ENCODE measurements at places on chromosomes 5 and 9. TPM values are rescaled to one million over a fixed set of nuclear protein-coding genes. Genes with fewer than 3 reads are reported as not detected.

PELO gene
- total RNA-seq: 19.5 TPM

MOB3B gene
- 0.03 TPM for total RNA-seq

FAXDC2 gene
- 3.0 TPM for total RNA-seq

PCDHGA8 gene
- 0.08 TPM for total RNA-seq

CCDC180 gene
- 1.5 TPM for total RNA-seq

FREM1 gene
- total RNA-seq: 33.6 TPM

ZNF618 gene
- 0.06 TPM for total RNA-seq

ADAMTSL2 gene
- total RNA-seq: 1.0 TPM

ARHGEF39 gene
- total RNA-seq: 11.2 TPM

ZDHHC11 gene
- 1.4 TPM for total RNA-seq

HTR1A gene
- total RNA-seq: not detected

RETREG1 gene
- total RNA-seq: not detected

SOHLH1 gene
- 0.32 TPM for total RNA-seq

EQTN gene
- not detected for total RNA-seq

STK32A gene
- total RNA-seq: not detected

FOXD1 gene
- 0.04 TPM for total RNA-seq

PDZD2 gene
- total RNA-seq: not detected

CDO1 gene
- 5.3 TPM for total RNA-seq

FGF10 gene
- not detected for total RNA-seq

ACSL6 gene
- 2.5 TPM for total RNA-seq

AGXT2 gene
- total RNA-seq: not detected

SLC34A3 gene
- total RNA-seq: 0.38 TPM

NRARP gene
- total RNA-seq: 0.22 TPM

C9orf153 gene
- not detected for total RNA-seq

FOXD4L6 gene
- not detected for total RNA-seq

GPR151 gene
- total RNA-seq: not detected

OLFML2A gene
- total RNA-seq: not detected

PRELID2 gene
- 20.3 TPM for total RNA-seq

GRM6 gene
- not detected for total RNA-seq

PROP1 gene
- total RNA-seq: not detected

C5orf46 gene
- total RNA-seq: not detected

PCDHGA1 gene
- total RNA-seq: 0.31 TPM

GALNT12 gene
- total RNA-seq: not detected

ITK gene
- total RNA-seq: not detected

OR1N2 gene
- not detected for total RNA-seq

All from HepG2 (cell line).